Lung (tissue), 17 donors: ENCODE measurements at places on chromosomes 2 and 18.

GRCh38 chr18:52339891-52340371, at the start of gene DCC:
TSS of gene DCC (plus strand) at chr18:52340197. CDS start at chr18:52340788, 591 bp downstream.
- DNase-seq: peak; percentile 79

DNA sequence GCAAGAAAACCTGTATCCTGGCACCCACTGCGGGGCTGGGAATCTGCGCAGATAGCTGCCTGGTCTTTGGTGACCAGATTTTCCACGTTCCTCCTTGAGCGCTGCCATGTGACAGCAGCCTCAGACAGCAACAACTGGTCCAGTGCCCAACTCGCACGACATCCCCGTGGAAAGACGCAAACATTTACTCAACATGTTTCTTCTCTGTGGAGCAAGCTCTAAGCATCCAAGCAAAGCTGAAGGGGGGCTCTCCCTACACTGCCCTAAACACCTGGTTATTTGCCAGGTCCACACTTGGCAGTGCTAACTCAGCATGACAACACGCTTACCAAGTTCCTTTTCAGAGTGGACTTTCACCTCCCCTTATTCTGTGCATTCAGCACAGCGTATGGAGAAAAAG, 11.3 kb downstream of the ZNF516 start:
- DNase-seq: peak; percentile 35

GRCh38 chr2:37013315-37013641, 46.9 kb upstream of the STRN start:
- no peak for DNase-seq

- no peak for DNase-seq
Observed at GRCh38 chr2:160838691-160839090, 321.5 kb upstream of the TANK start.

DNA sequence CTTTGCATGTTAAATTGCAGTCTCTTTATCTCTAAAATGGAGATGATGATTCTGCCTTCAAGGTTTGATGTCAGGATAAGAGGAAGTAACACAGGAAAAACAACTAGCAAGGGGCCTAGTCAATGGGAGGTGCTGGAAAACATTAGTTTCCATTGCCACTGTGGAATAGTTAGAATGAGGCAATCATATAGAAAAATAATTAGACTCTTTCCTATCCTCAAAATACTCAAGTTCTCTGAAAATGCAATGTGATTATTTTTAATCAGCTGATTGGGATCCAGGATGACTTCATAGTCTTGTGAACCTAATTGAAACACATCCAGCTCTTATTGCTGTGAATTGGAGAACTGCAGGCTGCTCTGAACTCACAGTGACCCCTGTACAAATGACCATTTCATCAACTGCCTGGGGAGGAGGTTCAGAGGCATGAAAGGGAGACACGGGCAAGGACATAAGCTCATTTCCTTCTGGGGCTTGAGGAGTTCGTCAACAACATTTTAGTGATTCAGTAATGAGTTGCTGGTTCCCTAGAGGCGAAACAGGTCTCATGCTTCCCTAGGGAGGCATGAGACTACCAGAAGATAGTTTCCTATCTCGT, 422.5 kb downstream of the LPIN1 start:
- DNase-seq: peak; percentile 69

- no peak for DNase-seq
Observed at GRCh38 chr2:72128059-72128842, 19.4 kb downstream of the CYP26B1 start.

GRCh38 chr18:76972846-76973519, 150.6 kb downstream of the ZNF236 start:
- DNase-seq: peak; percentile 75

DNA sequence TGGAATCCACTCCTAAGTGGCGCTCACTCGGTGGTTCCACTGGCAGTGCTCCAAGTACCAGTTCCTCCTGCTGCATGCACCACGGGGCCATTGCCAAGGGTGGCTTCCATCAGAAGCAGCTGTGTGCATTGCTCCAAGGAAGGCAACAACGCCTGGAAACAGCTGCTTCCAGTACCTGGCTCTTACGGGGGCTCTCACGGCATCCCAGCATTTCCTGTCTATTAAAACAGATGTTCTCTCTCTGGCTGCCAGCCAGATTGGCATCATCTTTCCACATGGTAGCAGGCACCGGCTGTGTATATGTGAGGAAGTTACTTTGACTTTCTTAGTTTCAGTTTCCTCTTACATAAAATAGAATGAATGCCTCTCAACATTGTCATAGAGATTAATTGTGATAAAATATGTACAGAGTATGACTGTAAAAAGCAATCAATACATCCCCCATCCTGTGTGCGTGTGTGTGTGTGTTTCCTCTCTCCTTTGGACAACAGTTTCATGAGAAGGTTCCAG, 84.9 kb downstream of the CMPK2 start:
- peak; percentile 83 for DNase-seq

- DNase-seq: peak; percentile 22
Observed at GRCh38 chr2:65658881-65659280, 226.5 kb upstream of the SPRED2 start.

DNA sequence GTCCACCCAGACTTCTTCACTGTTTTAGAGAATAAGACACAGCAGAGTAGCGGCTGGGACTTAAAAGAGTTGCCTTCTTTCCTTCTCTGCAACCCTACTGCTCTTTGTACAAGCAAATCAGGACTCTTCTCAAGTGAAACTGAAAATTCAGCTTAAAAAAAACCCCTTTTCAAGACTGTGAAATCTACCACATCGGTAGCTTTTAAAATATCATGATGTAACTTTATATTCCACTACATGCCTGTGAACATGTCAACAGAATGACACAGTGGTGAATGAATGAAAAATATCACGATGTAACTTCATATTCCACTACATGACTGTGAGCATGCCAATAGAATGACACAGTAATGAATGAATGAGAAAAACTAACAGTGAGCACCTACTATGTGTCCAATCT, 53.4 kb downstream of the TCF4 start:
- no peak for DNase-seq

GRCh38 chr2:235238537-235238936, 255.3 kb upstream of the AGAP1 start:
- DNase-seq: peak; percentile 97

- DNase-seq: no peak
Observed at GRCh38 chr2:171087547-171087946, 73.1 kb downstream of the TLK1 start.

- no peak for DNase-seq
Observed at GRCh38 chr2:168244318-168244717, 3.1 kb downstream of the STK39 start.

DNA sequence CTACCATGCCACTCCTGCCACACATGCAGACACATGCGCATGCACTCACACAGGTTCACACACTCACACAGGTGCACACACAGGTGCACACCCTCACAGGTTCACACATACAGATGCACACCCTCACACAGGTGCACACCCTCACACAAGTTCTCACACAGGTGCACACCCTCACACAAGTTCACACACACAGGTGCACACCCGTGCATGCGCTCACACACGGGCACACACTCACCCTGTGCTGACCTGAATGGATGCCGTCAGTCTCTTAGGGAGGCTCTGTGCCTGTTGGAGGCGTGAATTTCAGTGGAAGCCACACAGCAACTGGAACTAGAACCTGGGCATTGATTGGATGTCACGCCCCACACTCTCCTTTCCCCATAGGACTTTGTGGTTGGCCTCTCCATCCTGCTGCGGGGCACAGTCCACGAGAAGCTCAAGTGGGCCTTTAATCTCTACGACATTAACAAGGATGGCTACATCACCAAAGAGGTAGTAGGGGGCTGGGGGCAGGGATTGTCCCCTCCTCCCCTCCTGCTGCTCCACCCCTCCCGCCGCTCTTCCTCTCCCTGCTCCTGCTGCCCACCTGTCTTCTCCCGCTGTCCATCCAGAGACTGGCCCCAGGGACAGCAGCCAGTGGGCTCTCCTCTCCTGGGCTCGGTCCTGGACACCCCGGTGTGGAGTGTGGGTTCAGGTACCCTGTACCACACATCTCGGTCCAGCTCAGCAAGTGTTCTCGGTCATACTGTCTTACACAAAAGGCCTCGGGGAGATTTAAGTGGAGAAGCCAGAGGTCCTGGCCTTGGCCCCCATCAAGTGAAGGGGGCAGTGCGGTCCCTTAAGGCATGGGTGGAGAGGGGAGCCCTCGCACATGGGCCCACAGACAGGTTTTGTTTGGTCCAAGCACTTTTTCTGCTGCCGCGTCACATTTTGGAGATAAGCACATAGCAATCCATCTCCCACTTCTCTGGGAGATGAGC, 21.0 kb upstream of the FAHD2A start:
- no peak for DNase-seq

- no peak for DNase-seq
Observed at GRCh38 chr2:217462121-217462520, 540.7 kb downstream of the TNS1 start.

DNA sequence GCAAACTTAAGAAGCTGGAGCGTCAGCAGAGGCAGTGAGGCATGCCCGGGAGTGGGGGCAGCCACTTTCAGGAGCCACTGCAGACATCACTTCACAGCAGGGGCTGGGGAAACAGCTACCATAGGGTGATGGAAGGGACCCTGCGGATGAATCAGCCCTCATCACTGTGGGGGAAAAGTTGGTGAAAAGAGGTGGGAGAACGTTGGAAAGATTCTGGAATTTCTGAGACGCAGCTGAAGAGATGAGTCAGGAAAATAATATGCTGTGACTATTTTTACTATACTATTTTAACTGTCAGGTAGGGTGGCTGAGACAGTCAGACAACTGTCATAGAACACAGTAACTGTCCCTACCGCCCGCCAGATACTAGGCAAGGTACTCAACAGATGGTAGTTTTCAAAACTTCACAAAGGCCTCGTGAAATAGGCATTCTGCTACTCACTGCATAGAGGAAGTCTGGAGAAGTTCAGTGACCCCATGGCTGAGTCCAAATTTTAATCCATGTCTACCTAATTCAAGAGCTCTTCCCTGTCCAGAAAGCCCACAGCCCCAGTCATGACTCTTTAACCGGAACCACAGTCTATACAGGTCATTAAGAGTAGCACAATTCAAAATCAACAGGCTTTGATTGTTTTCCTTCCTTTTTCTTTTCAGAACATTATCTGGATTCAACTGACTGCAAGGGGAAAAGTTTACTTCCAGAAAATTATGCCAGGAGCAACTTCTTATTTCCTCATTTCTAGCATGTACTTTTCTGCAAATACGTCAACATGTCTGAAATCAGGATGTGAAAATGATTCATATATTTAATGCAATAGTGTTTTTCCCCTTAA, 39.3 kb upstream of the EPB41L3 start:
- no peak for DNase-seq

- no peak for DNase-seq
Observed at GRCh38 chr2:9025746-9026145, 22.3 kb upstream of the MBOAT2 start.

DNA sequence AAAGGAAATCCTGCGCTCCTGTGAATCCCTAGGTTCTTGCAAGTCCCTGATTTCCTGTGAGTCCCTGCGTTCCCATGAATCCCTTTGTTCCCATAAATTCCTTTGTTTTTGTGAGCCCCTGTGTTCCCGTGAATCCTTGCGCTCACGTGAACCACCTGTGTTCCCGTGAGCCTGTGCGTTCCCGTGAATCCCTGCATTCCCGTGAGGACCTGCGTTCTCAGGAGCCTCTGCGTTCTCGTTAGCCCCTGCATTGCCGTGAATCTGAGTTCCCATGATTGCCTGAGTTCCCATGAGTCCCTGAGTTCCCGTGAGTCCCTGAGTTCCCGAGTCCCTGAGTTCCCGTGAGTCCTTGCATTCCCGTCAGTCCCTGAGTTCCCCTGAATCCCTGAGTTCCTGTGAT, 71.5 kb downstream of the SNTG2 start:
- DNase-seq: no peak

DNA sequence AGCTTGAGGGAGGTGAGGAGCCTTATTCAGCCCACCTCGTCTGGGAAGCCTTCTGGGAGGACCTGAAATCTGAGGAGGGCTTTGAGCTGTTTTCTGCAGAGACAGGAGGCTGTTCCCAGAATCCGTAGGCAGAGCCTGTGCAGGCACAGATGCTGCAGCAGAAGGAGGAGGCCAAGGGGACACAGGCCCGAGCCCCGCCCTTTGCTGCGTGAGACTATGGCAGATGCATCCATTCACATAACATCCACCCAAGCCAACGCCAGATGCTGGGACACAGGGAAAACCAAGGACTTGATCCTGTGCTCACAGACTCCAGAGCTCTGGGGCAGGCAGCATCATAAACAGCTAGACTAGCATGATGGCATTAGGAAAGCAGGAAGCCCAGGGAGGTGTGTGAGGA, 98.2 kb downstream of the KCNF1 start:
- DNase-seq: no peak

DNA sequence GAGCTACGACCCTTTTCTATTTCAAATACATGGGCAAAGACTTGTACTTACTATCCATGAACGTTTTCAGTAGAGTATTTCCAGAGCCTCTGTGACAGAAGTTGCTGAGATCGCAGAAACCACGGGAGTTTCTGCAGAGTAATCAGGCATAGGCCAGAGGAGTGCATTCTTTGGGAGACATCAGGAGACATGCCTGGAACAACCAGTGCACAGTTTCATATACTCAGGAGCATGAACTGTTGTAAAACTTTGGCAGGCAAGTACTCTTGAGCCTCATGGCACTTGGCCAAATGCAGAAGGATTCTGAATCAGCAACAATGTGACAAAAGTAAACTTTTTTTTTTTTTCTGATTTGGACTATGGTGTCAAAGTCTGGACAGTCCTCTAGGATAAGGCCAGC, 307.1 kb downstream of the GRB14 start:
- peak; percentile 58 for DNase-seq

GRCh38 chr2:27071990-27072830, 756 bp upstream of the OST4 start:
- peak; percentile 96 for DNase-seq

DNA sequence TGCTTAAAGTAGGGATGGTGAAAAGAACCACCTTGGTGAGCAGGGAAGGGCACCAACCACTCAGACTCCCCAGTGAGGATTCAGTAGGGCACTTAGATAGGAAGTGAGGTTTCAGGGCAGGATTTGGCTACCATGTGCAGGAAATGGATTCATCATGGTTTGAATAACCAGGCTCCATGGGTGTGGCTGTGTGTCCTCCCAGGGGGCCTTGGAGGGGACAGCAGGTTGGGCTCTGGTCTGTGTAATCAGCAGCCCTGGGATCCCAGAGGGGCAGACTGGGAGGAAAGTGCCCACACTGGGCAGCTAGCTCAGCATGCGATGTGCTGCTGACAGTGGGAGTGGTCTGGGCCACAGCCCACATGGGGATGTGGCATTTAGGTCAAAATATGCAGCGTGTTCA, 224.6 kb downstream of the CELF4 start:
- DNase-seq: no peak

GRCh38 chr18:9137168-9138066, 836 bp downstream of the ANKRD12 start:
- DNase-seq: peak; percentile 85

GRCh38 chr2:30577151-30577550, 130.1 kb downstream of the LCLAT1 start:
- no peak for DNase-seq

DNA sequence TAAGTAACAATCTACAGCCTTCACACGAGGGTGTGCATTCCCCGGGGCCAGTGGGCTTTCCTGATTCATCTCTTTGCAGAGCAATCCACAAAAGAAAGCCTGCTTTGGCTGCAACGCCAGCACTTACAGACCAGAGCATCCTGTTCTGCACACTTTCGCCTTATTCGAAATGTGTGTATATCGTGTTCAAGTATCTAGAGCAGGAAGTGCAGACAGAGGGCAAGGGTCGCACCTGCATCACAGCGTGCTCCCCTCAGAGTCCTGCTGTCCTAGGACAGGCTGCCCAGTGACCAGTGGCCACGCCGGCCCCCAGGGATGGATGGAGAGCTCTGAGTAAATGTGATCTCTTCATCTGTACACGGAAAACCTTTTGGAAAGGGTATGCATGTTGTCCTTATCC, 264.3 kb downstream of the ZNF516 start:
- DNase-seq: no peak

- no peak for DNase-seq
Observed at GRCh38 chr18:77155031-77155430, 22.4 kb upstream of the MBP start.

GRCh38 chr2:160694221-160694620, 200.6 kb upstream of the RBMS1 start:
- DNase-seq: no peak
